ENCODE measurements at places on chromosomes 11 and 22.

DNA sequence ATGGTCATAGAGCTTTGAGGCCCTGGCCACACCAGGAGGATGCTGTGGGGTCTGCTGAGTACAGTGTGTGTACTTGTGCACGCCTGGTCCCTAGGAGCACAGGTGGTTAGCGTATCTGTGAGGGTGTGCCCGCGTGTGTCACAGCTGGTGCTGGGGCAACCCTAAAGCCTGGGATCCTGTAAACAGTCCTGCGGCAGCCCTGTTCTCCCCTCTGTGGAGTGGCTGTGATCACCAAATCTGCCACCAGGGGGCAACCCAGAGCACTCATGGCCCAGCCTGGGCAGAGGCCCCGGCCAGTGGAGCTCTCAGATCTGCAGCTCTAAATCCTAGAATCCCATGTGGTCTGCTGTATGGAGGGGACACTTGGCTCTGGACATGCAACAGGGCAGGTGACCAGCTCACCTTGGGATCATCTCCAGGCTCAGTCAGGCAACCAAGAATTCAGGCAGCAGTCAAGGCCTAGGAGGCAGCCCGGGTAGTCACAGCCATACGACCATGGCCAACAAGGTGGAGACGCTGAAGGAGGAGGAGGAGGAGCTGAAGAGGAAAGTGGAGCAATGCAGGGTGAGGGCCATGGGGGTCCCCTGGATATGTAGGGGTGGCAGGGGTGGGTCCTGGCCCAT, 3.9 kb downstream of the SH3BP1 start:
- DNase-seq, result peak; percentile 56

- DNase-seq, result peak; percentile 65
These were observed 187.9 kb downstream of the ETS1 start for GRCh38 chr11:128399251-128400121.

GRCh38 chr11:18768978-18769377, 22.6 kb downstream of the PTPN5 start:
- DNase-seq, result no peak

DNA sequence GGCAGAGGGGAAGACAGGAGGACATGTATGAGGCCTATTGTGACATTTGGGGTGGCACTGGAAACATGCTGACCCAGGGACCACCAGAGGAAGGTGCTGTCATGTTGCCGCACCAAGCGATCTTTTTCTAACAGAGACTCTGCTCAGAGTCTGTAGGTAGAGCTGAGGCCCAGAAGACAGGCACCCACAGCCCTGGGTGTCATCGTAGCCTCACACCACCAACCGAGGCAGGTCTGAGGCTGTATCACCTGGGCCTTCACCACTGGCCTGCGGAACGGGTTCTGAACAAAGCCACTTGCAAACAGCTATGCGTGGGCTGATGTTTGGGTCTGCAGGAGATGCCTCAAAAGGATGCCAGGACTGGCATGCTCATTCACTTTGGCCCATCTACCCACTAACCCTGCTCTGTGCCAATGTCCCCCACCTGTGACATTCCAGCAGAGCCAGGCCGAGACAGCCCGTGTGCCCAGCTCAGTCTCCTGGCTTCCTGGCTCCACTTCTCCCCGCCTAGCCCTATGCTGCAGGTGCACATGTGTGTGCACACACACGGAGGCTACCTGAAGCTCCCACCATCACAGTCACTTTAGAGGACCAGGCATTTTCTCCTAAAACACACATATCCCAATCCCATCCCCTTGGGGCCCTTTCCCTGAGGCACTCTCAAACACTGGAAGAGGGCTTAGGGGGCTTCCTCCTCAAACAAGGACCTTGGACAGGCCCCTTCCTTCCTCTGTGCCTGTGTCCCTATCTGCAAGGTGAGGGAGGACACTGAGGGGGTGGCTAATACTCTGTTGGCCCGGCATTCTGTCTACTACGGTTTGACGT, 3.6 kb downstream of the TRIM29 start:
- DNase-seq, result no peak

- DNase-seq, result no peak
These were observed 1.8 kb upstream of the APOL3 start for GRCh38 chr22:36162127-36163034.

GRCh38 chr11:13110929-13111812, 102.1 kb downstream of the RASSF10 start:
- DNase-seq, result no peak

GRCh38 chr11:121451178-121451985, 732 bp upstream of the SORL1 start:
- no peak for DNase-seq

DNA sequence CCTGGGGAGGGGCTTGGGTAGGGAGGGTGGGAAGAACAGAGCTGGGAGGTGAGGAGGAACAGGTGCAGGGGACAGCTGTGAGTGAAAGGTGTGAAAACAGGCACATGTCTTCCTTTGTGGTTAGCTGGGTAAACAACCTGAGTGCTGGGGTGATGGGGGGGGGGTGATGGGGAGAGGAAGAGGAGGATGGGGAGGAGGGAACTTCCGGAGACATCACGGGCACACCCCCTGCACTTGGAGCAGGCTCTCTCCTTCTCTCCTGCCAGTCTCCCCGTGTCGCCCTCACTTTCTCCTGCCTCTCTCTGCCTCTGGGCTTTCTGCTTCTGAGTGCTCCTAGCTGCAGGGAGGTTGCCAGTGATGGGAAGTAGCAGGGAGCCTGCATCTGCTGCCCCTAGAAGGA, 8.8 kb downstream of the CXCR5 start:
- DNase-seq, result no peak

- no peak for DNase-seq
These were observed 16.1 kb upstream of the MS4A7 start for GRCh38 chr11:60362241-60362640.

- no peak for DNase-seq
These were observed 750.1 kb downstream of the BRD1 start for GRCh38 chr22:49077586-49077985.

- no peak for DNase-seq
These were observed 1496.5 kb downstream of the FAM181B start for GRCh38 chr11:81237139-81237538.

GRCh38 chr22:28570696-28571373, 108.8 kb downstream of the TTC28 start:
- no peak for DNase-seq

DNA sequence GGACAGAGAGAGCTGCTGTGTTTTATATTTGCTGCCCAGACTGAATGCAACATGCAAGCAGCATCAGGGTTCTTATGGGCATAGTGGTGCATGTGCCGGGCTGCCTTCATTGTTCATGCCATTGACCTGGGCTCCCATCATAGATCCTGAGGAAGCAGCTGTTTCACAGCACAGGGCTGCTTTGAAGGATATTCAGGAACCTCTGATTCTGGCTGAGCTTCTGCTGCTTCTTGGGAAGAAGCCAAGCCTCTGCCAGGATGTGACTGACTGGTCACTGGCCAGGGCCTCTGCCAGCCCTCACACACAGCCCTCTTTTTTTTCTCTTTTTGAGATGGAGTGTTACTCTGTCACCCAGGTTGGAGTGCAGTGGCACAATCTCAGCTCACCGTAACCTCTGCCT, 43.3 kb downstream of the CYB5R2 start:
- DNase-seq, result no peak

GRCh38 chr11:76233196-76233921, 27.1 kb upstream of the WNT11 start:
- DNase-seq, result no peak

DNA sequence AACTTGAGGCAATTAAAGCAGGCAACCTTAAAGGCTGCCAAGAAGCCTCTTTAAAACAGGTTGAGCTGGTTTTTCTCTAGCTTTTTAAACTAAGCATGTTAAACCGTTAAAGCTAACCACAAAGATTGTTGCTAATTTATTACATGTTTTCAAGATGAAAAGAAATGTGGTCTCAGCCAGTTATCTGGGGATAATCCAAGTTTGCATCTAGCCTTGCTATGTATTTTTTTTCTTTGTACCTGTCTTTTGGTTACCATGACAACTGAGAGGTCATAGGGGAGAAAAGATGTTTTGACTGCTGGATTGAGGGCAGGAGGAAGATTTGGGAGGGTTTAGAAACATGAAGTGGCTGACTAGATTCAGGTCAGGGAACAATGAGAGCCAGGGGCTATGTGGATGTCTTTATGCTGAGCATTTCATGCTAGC, 19.2 kb upstream of the PGM2L1 start:
- DNase-seq, result peak; percentile 74

DNA sequence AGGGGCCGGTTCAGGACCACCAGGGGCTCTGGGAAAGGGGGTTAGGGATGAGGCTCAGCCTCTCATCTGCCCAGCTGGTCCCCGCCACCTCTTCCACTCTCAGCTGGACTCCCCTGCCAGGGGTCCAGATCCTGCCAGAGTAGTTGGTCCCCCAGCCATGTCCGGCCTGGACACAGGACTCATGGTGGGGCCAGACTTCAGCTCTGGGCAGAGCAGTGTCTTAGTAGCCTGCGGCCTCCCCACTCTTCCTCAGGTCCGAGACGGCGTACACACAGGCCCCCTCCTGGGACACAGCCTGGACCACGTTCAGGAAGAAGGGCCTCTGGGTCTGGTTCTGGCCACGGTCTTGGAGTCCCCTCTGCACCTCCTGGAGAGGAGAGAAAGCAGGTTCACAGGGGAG, 25.1 kb downstream of the GGT5 start:
- no peak for DNase-seq

DNA sequence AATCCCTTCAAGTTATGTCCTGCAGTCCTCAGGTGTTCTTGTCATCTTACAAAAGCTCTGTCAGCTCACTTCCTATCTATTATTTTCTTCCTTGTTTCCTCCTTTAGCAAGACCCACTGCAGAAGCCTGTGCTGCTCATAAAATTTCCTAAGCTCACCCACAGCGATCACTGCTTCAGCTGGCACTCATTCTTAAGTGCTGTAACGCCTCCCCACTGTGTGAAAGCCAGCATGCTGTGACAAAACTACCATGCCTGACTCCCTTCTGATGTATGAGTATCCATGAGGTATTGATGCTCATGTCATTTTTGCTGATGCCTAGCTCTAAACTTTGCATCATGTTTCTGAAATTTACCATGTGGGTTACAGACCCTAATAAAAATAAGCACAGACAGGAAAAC, 41.5 kb upstream of the CNTN5 start:
- DNase-seq, result no peak

GRCh38 chr11:76614471-76615179, 55.9 kb downstream of the LRRC32 start:
- no peak for DNase-seq

- no peak for DNase-seq
These were observed 36.3 kb upstream of the POLA2 start for GRCh38 chr11:65225279-65226102.

GRCh38 chr11:69915151-69915500, 95.9 kb upstream of the FGF3 start:
- DNase-seq, result no peak

DNA sequence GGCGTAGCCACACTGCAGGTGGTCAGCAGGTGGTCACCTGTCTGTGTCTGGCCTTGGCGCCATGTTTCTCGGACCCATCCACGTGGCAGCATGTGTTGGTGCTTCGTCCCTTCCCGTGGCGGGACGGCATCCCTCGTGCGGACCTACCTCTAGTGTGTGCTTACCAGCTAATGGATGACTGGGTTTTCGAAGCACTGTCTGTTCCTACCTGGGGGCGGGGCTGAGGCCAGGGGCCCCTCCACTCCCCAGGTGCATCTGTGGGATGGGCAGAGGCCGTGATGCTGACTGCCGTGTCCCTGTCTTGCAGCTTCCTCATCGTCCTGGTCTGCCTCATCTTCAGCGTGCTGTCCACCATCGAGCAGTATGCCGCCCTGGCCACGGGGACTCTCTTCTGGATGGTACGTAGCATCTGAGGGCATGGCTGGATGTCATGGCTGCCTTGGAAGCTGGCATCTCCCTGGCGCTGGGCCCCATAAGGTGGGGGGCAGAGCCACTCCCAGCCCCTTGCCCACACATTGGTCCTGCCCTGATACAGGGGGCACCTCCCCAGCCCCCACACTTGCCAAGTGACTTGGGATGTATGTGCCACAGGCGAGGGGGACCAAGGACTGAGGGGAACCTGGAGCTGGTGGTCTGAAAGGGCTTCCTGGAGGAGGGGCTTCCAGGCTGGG, 82.9 kb downstream of the KCNQ1 start:
- DNase-seq, result no peak

GRCh38 chr11:111665777-111666176, 63.5 kb downstream of the SIK2 start:
- peak; percentile 42 for DNase-seq

- no peak for DNase-seq
These were observed 15.5 kb downstream of the SLC43A1 start for GRCh38 chr11:57499983-57500461.

DNA sequence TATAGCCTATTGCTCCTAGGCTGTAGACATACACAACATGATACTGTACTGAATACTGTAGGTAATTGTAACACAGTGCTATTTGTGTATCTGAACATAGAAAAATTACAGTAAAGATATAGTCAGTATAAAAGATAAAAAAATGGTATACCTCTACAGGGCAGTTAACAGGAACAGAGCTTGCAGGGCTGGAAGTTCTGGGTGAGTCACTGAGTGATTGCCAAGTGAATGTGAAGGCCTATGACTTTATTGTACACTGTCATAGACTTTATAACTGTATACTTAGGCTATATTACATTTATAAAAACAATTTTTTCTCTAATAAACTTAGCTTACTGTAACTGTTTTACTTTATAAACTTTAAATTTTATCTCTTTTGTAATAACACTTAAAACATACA, 332.4 kb upstream of the ARHGAP42 start:
- no peak for DNase-seq
